Activated CD4-positive, alpha-beta T cell treated with anti-CD3 and anti-CD28 coated beads, Interleukin-2, amount 10 ng/mL, durations not matched to agents 24 days and 14 days (primary cell): ENCODE measurements at places on chromosomes 7 and 10.
A peak's percentile ranks its signal among the peaks of the same experiment; 100 is the strongest.

DNA sequence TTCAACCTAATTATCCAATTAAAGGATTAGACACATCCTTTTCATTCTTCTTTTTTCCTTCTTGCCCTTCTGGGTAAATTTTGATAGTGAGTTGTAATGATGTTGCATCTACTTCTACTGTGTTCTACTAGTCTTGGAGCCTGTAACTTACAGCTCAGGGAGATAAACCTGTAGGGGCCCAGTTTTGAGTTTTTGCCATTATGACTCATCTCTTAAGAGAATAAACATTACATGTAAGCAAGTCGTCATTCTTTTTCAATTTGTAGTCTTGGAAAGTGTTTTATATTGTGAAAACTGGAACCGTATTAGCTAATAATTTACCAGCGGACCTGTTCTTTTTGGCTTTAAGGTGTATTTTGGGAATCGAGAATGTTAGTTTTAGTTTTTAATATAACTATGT is 89.7 kb upstream of the RPA3 start:
- no peak for DNase-seq

GRCh38 chr10:58508316-58508715 is 4.4 kb upstream of the BICC1 start:
- DNase-seq, result no peak

- no peak for DNase-seq
These were observed 3.7 kb downstream of the CFAP46 start for GRCh38 chr10:132938472-132939339.

- no peak for DNase-seq
These were observed 103.8 kb upstream of the AHR start for GRCh38 chr7:17194656-17195055.

GRCh38 chr7:135366843-135367508 is 133.3 kb downstream of the STRA8 start:
- DNase-seq, result no peak

DNA sequence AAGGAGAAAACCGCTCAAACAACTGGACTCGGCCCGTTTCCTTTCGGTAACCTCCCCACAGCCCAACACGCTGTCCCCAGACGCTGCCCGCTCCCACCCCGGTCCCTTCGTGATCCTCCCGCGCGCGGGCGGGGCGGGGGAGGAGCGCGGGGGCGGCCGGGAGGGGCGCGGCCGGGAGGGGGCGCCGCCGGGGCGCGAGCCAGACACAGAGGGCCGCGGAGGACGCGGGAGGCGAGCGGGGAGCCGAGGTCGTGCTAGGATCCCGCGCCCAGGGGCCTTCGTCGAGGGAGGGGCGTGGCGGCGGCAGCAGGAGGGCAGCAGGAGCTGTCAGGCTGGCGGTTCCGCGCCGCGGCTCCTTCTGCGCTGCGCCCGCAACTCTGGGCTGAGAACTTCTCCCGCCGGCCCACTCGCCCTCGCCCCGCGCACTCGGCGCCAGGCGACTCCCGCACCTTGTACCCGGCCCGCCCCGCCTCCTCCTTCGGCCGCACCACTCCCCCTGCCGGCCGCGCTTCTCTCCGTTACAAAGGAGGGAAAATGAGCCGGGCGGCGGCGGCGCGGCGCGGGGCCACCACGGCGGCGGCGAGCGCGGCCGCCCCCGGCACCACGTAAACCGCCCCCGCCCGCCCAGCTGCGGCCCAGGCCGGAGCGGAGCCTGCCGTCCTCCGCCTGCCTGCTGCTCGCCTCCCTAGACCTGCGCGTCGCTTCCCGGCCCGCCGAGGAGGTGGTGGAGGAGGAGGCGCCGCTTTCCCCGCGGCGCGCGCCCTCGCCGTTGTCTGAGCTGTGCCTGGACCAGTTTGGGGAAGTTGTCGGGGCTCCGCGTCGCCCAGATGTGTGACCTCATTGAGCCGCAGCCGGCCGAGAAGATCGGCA is at the start of gene CDK14:
Gene CDK14 (plus strand): TSS at position 521 of the 870 bp plus-strand sequence. CDS start 307 bp downstream, at position 828.
- DNase-seq, result peak; percentile 85

- no peak for DNase-seq
These were observed 23.2 kb downstream of the NKX2-3 start for GRCh38 chr10:99555825-99556523.

DNA sequence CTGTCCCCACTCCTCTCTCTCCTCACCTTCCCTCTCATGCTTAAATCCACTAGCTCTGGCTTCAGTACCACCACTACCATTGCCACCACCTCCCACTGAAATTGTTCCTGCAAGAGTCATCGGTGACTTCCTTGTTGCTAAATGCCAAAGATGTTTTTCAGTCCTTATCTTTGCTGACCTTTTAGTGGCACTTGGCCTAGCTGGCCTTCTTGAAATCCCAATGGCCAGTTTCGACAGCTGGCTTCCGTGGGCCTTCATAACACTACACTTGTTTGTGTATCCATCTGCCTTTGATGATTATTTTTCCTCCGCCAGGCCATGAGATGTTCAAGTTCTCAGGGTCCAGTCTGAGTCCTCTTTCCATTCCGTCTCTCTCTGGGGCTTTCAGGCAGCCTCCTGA is 118.2 kb upstream of the NANOS1 start:
- DNase-seq, result no peak

- no peak for DNase-seq
These were observed 123.6 kb downstream of the CCSER2 start for GRCh38 chr10:84452003-84452402.

GRCh38 chr7:75565132-75565837 is 73.2 kb downstream of the SPDYE5 start:
- DNase-seq, result no peak

GRCh38 chr10:123272171-123272570 is 118.0 kb downstream of the BUB3 start:
- DNase-seq, result no peak

GRCh38 chr10:21166557-21167287 is 269.6 kb upstream of the NEBL start:
- DNase-seq, result no peak

GRCh38 chr10:116210588-116211346 is 62.2 kb downstream of the GFRA1 start:
- DNase-seq, result no peak
